ENCODE measurements at places on chromosomes 4 and X.

DNA sequence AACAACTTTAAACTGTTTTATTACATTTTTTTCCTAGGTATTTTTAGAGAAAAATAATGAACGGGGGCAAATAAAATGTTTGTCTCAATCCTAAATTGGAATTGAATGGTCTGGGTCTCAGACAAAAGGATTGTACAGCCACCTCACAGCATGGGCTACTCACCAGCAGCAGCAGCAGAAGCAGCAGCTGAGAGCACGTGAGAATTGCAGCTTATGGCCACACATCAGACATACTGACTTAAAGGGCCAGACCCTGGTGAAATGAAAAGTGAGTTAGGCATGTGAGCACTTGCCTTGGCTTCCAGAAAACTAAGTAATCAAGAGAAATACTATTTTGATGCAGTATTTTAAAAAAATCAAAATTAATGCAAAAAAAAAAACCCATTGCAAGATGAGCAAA, 56.6 kb downstream of the AASDH start:
- no peak for DNase-seq
- H3K27me3 ChIP-seq, result peaks cover 17% of the 10 kb centered on the region
- H3K4me1 ChIP-seq, result no peaks in the 10 kb centered on the region
- no peak overlapping the region for H3K4me3 ChIP-seq

- no peaks in the 10 kb centered on the region for H3K4me1 ChIP-seq
- no peaks in the 10 kb centered on the region for H3K27me3 ChIP-seq
- no peak overlapping the region for H3K27ac ChIP-seq
- no peak for DNase-seq
- no peaks in the 10 kb centered on the region for H3K36me3 ChIP-seq
- H3K4me3 ChIP-seq, result no peak overlapping the region
Observed at GRCh38 chr4:35052546-35052945, 1191.8 kb downstream of the ARAP2 start.

DNA sequence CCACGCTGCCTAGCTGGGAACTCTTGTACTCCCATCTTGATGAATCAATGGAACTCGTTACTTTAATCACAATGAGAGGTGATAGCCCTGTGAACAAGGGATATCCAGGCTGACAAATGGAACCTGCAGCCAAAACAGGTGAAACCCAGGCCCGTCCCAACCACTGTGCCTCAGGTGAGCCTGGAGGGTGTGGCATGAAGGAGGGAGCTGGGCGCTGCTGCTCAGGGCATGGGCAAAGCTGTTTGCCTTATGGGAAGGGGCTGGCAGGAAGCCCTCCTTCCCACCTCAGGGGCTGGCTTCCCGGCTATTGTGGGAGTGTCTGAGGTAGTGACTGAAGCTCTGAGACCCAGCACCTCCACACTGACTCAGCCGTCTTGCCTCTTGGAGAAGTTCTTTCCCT, 209.4 kb upstream of the ATP6AP2 start:
- H3K36me3 ChIP-seq, result no peaks in the 10 kb centered on the region
- H3K4me1 ChIP-seq, result no peaks in the 10 kb centered on the region
- no peaks in the 10 kb centered on the region for H3K27me3 ChIP-seq
- H3K27ac ChIP-seq, result no peak overlapping the region

GRCh38 chr4:14309431-14309830, 681.9 kb upstream of the BOD1L1 start:
- no peak overlapping the region for H3K4me3 ChIP-seq
- no peaks in the 10 kb centered on the region for H3K4me1 ChIP-seq
- no peaks in the 10 kb centered on the region for H3K36me3 ChIP-seq
- no peak overlapping the region for H3K27ac ChIP-seq
- H3K27me3 ChIP-seq, result no peaks in the 10 kb centered on the region
- no peak for DNase-seq

GRCh38 chr4:77576351-77576750, 29.3 kb upstream of the CXCL13 start:
- no peaks in the 10 kb centered on the region for H3K4me1 ChIP-seq
- H3K27me3 ChIP-seq, result peaks cover 8% of the 10 kb centered on the region
- no peak overlapping the region for H3K4me3 ChIP-seq
- no peaks in the 10 kb centered on the region for H3K36me3 ChIP-seq
- no peak for DNase-seq

- H3K4me3 ChIP-seq, result no peak overlapping the region
- H3K27me3 ChIP-seq, result no peaks in the 10 kb centered on the region
- no peak overlapping the region for H3K27ac ChIP-seq
- no peaks in the 10 kb centered on the region for H3K4me1 ChIP-seq
- no peak for DNase-seq
Observed at GRCh38 chr4:87532109-87532508, 2.9 kb upstream of the SPARCL1 start.

DNA sequence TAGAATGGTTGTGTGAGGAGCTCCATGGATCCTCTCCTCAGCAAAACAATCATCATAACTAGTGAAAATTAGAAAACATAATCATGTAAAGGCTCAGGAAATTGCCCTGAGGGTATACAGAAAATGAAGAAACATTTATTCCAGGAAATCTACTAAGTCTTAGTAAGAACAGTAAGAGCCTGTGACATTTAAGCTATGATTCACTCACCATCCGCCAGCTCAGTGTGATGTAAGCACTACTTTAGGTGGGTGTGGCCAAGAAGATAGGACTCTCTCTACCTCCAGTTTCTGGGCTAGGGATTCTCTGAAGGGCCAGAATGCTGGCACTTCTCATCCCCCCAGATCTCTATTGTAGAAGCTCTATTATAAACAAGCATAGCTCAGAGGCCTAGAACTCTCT, 147.5 kb downstream of the DLG3 start:
- H3K4me1 ChIP-seq, result peaks cover 7% of the 10 kb centered on the region
- H3K27me3 ChIP-seq, result no peaks in the 10 kb centered on the region
- H3K27ac ChIP-seq, result no peak overlapping the region
- no peak overlapping the region for H3K4me3 ChIP-seq
- H3K36me3 ChIP-seq, result no peaks in the 10 kb centered on the region

- H3K4me3 ChIP-seq, result no peak overlapping the region
- H3K27me3 ChIP-seq, result no peaks in the 10 kb centered on the region
- H3K36me3 ChIP-seq, result no peaks in the 10 kb centered on the region
- no peaks in the 10 kb centered on the region for H3K4me1 ChIP-seq
- H3K27ac ChIP-seq, result no peak overlapping the region
- no peak for DNase-seq
Observed at GRCh38 chr4:1366371-1367229, 19.6 kb downstream of the UVSSA start.
